ENCODE measurements at places on chromosomes 5 and 9.

DNA sequence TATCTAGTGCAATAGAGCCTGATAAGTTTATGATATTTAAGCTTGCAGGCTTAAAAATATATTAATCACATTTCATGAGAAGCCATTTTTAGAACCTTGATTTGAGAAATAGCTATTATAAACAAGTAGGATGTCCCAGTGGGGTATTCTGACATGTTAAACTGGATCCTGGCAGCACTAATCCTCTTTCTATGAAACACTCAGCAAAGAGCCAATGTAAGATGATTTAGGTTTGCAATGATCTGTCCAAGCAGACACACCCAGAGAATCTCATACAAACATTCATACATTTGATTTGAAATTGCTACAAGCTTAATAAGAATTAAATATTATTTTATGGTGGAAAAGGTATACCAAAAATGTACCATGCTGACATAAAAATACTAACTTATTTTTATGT is 86.5 kb downstream of the ERP44 start:
- no peak for DNase-seq

- DNase-seq = no peak
Measured at GRCh38 chr5:109754319-109754718, 64.6 kb downstream of the MAN2A1 start.

- DNase-seq = no peak
Measured at GRCh38 chr9:72038408-72038807, 22.0 kb downstream of the C9orf57 start.

- DNase-seq = no peak
Measured at GRCh38 chr5:179182601-179183000, 122.4 kb downstream of the ZNF354C start.

DNA sequence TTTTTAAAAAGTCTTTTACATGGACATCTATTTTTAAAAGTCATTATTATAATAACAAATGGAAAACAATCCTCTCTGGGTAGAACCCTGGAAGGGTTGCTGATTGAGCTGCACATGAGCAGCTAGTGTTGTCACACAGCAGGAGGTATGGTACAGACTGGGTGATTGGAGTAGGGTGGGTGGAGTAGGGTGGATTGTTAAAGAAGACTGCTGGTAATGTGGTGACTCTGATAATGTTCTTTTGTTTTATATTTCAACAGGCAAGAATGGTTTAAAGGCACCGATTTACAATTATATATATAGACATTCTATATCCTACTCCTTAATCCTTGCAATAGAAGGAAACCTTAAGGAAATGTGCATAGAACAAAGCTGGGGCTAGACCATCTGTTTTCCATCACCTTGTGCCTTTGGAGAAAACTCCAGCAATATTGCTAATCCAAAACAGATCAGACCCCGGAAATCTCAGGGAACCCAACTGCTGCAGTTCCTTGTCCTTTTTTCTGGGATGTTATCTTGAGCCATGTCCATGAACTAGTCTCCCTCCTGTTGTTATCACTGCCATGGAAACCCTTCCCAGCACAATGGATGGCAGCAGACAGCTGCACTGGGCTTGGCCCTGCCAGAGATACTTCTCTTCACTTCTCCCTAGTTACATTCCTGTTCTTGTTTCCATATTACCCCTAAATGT is 129.7 kb downstream of the YIPF5 start:
- no peak for DNase-seq

DNA sequence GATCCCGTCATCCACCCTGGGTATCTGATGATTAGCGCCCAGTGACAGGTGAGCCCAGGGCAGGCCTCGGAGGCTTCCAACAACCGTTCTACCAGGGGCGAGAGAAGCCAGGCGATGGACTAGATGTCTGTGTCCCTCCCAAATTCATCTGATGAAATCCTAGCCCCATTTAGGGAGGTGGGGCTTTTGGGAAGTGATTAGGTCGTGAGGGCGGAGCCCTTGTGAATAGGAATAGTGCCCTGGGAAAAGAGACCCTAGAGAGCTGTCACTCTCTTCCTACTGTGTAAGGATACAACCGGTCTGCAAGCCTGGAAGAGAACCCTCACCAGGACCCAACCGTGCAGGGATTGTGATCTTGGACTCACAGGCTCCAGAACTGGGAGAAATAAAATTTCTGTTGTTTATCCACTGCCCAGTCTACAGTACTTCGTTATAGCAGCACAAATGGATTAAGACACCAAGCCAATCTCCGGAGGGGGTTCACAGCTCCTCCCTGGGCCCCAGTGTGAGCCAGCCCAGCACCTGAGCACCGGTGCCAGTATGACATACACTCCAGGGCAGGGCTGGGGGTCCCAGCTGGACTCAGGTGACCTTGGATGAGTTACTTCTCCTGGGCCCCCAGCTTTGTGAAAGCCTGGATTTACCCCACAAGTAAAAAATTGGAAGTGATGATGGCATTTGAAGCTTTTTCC is 162.2 kb downstream of the DAB2IP start:
- DNase-seq = no peak

DNA sequence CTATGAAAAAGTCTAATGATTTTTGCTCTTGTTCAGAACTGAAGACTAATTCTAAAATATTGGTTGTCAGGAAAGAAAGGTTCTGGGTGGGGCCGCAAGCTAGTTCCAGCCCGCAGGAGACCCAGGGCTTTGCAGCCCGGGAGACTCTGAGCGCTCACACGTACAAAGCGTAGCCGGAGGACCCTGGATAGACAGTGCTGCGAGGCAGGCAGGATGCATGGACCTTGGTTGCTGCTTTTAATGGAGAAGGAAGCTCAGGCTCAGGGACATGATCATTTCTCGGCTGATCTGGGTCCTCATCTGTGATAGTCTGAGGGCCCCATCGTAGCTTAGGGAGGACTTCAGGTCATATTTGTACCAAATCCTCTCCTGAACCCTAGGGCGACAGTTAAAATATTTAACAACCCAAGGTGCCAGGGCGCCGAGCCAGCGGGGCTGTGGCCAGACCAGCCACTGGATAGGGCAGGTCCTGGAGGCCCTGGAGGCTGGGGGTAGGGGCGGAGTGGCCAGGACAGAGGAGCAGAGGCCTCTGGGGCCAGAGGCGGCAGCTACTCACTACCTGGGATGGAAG is 70.1 kb upstream of the UNC5A start:
- no peak for DNase-seq

Measured in NCI-H510A (cell line).